ENCODE measurements at places on chromosomes 6 and 20. TPM values are rescaled to one million over a fixed set of nuclear protein-coding genes. Genes with fewer than 3 reads are reported as not detected.
A peak's percentile ranks its signal among the peaks of the same experiment; 100 is the strongest.

DNA sequence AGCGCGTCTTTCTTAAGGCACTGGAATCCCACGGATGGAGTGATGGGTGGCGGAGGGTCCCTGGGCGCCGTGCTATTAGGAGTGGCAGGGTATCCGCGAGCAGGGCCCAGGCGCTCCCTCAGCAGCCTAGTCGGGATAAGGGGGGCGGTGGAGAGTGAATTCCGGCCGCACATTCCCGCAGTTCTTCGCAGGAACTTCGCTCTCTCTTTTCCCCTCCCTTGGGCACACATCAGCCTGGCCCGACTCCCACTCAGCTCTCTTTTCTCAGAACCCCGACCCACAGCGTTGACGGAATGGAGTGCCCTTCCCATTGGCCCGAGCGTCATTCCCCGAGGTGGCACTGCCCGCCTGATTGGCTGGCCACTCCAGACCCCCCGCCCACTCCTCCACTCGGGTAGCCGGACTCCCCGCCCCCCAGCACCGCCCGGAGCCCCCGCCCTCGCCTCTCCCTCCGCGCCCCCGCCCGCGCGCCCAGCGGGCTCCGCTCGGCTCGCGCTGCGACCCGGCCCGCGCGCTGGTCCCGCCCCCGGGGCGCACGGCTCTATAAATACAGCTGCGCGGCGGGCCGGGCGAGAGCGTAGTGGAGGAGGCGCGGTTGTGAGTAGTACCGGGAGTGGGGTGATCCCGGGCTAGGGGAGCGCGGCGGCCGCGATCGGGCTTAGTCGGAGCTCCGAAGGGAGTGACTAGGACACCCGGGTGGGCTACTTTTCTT lies at the start of gene ID4:
Gene ID4 (plus strand): TSS at position 572 of the 712 bp plus-strand sequence. CDS start 385 bp downstream, outside the sequence.
- H3K4me1 ChIP-seq = peaks cover 8% of the 10 kb centered on the region
- DNase-seq = no peak
- no peak within 1 kb of the TSS for H3K27ac ChIP-seq
- peaks cover 59% of the 10 kb centered on the region for H3K27me3 ChIP-seq

DNA sequence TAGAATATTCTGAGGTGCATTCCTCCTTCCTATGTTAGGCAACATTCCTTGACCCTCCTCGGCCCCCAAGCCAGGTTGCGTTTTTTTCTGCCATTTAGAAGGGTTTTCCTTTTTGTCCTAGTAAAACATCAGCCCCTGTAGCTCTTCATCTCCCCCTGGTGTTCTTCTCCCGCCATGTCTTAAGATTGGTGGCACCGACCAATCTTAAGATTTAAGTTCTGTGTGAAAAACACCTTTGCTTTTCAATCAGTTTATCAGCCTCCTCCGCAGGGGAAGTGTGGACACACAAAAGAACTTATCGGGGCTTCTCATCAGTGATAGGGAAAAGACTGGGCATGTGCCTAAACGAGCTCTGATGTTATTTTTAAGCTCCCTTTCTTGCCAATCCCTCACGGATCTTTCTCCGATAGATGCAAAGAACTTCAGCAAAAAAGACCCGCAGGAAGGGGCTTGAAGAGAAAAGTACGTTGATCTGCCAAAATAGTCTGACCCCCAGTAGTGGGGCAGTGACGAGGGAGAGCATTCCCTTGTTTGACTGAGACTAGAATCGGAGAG lies 719 bp upstream of the EDN1 start:
- H3K4me1 ChIP-seq = peaks cover 20% of the 10 kb centered on the region
- H3K4me3 ChIP-seq = peak overlapping the region; percentile 75
- H3K27me3 ChIP-seq = peaks cover 47% of the 10 kb centered on the region
- peak; percentile 66 for DNase-seq
- no peaks in the 10 kb centered on the region for H3K36me3 ChIP-seq
- H3K27ac ChIP-seq = no peak overlapping the region

DNA sequence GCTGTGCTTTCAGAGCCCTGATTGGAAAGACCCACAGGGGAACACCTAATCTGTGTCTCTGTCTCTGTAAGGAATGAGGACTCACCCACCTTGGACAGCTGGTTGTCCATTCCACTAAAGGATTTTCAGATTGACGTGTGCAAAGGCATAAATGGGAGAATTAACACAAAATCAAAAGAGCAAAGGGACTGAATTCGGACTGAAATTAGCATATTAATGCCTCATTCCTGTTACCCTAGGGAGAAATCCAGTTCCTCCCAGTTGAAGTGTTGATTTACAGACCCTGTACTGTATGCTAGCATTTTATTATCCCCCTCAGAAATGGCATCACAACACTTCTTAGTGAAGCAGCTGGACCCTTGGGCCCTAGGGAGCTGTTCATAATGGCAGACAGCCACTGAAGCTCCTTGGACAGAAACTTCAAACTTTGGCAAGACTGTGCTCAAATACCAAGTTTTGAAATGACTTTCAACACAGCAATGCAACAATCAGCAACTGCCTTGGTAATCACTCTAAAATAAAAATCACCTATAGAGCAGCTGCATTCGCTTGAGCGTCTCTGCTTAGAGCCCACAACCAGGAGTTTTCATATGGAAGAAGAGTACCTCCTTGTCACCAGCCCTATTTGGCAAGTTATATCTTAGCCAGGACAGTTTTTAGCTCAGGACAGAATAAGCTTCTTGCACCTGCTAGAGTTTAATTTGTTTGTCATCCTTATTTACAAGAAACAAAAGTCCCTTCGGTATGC lies 118.1 kb downstream of the TRDN start:
- no peaks in the 10 kb centered on the region for H3K4me1 ChIP-seq
- DNase-seq = no peak
- no peak overlapping the region for H3K27ac ChIP-seq
- H3K4me3 ChIP-seq = no peak overlapping the region
- no peaks in the 10 kb centered on the region for H3K36me3 ChIP-seq
- no peaks in the 10 kb centered on the region for H3K27me3 ChIP-seq

DNA sequence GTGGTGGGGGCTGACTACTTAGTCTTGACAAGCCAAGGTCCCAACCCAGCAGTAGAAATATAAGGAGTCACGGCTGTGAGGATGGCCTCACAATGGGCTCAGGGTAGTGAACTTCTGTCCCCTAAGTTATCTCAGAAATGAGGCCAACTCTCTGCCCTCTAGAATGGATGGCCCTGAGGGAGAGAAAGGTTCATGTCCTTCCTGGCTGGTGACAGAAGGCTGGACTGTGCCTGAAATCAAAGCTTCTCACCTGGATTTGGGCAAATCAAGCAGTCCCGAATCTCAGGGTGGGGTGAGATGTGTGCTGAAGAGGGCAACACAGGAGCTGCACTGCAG lies 12.7 kb downstream of the RRP36 start:
- H3K4me3 ChIP-seq = no peak overlapping the region
- H3K27ac ChIP-seq = no peak overlapping the region
- peaks cover 34% of the 10 kb centered on the region for H3K36me3 ChIP-seq
- H3K4me1 ChIP-seq = no peaks in the 10 kb centered on the region

GRCh38 chr20:57231951-57232428 lies 34.5 kb downstream of the BMP7 start:
- no peak overlapping the region for H3K4me3 ChIP-seq
- peaks cover 17% of the 10 kb centered on the region for H3K27me3 ChIP-seq
- H3K36me3 ChIP-seq = no peaks in the 10 kb centered on the region
- H3K4me1 ChIP-seq = no peaks in the 10 kb centered on the region
- H3K27ac ChIP-seq = no peak overlapping the region

GRCh38 chr6:129609635-129610034 lies 100.3 kb downstream of the ARHGAP18 start:
- H3K27ac ChIP-seq = no peak overlapping the region
- peaks cover 5% of the 10 kb centered on the region for H3K4me1 ChIP-seq
- no peak overlapping the region for H3K4me3 ChIP-seq
- H3K36me3 ChIP-seq = peaks cover 2% of the 10 kb centered on the region

DNA sequence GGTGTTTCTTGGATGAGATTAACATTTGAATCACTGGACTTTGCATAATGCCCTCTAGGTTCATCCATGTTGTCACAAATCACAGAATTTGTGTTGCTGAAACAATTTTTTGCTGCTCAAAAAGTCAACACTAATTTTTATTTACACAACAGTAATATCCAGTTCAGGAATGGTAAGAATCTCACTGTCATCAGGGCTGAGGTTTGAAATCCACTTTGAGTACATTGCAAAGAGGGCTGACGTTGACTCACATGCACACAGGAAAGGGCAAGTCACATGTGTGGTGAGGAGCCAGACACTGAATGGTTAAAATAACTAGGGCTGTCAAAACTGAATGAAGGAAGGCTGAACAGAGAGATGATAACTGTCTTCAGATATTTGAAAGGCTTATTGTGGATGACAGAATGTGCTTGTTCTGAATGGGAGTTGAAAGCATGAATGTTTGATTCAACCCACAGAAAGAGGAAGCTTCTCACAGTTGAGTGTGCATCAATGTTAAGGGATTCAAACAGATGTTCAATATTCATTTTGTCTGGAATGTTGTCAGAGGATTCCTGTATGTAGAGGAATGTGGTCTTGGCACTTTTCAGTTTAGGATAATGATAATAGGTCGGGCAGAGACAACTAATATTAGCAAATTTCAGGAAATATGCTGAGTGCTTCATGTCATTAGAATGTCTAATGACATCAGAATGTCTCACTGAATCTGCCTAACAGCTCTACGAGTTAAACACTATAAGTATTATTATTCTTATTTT lies 3.6 kb upstream of the ADGRG6 start:
- peaks cover 23% of the 10 kb centered on the region for H3K27me3 ChIP-seq
- H3K4me1 ChIP-seq = peaks cover 10% of the 10 kb centered on the region
- no peak for DNase-seq
- H3K4me3 ChIP-seq = no peak overlapping the region
- H3K36me3 ChIP-seq = no peaks in the 10 kb centered on the region

DNA sequence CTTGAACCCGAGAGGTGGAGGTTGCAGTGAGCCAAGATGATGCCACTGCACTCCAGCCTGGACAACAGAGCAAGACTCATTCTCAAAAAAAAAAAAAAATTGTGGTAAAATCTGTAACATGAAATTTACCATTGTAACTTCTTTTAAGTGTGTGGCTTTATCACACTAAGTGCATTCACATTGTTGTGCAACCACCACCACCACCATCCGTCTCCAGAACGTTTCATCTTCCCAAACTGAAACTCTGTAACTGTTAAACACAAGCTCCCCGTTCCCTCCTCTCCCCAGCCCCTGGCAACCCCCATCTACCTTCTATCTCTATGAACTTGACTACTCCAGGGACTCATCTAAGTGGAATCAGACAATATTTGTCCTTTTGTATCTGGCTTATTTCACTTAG lies 29.7 kb downstream of the PDRG1 start:
- peaks cover 4% of the 10 kb centered on the region for H3K4me1 ChIP-seq
- no peak overlapping the region for H3K4me3 ChIP-seq
- no peak for DNase-seq
- peaks cover 16% of the 10 kb centered on the region for H3K27me3 ChIP-seq

The TNFRSF6B gene
- not detected for total RNA-seq

The RAET1E gene
- not detected for total RNA-seq

DNA sequence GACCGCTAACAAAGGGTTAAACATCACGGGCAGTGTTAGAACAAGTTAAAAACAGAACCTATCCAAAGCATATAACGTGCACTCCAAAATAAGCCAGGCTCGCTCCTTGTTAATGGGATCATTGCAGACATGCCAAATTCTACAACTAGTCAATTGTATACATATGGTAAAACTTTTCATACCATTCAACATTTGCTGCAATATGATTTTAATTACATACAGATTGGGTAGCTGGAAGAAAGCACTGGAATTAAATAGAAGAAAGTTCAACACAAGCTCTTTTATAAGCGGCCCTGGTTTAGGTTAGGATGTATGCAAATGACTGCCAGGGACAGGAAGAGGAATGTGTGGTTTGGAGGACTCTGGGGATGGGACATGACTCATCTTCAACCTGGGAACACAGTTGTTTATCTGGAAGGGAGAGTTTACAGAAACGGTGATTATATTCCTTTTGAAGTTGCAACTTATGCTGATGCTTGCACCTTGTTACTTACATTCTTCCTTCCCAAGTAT lies 62.5 kb upstream of the TIAM2 start:
- H3K36me3 ChIP-seq = no peaks in the 10 kb centered on the region
- no peak overlapping the region for H3K4me3 ChIP-seq
- no peak overlapping the region for H3K27ac ChIP-seq
- peaks cover 9% of the 10 kb centered on the region for H3K4me1 ChIP-seq
- no peaks in the 10 kb centered on the region for H3K27me3 ChIP-seq

Data from activated CD4-positive, alpha-beta T cell treated with anti-CD3 and anti-CD28 coated beads, Interleukin-2, amount 10 ng/mL, durations not matched to agents 7 days and 5 days (primary cell).